Activated T-cell treated with anti-CD3 and anti-CD28 coated beads, Interleukin-2, amount 50 U/mL, for 1 hour (primary cell): ENCODE measurements at places on chromosomes 1 and 21.

- no peak for DNase-seq
Measured at GRCh38 chr21:32331444-32332305, 33.0 kb downstream of the MRAP start.

- no peak for DNase-seq
Measured at GRCh38 chr21:39840373-39841097, 26.7 kb upstream of the PCP4 start.

DNA sequence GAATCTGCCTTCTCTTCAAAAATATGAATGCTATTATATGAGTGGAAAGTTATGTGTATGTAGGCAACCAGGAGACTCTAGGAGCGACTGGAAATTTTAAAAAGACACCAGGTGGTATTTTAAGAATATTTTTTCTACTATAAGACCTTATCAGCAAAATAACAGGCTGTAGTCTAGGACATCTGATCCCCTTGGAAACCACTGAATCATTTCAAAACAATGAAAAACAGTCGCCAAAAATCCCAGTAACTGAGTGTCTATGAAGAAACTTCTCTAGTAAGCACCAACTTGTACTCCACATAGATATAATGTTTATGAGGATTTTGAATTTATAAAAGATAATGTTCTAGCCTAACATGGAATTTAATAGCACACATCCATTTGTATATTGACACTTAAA is 358.5 kb downstream of the GPATCH2 start:
- no peak for DNase-seq

GRCh38 chr1:54777011-54777410 is 12.7 kb upstream of the PARS2 start:
- DNase-seq = no peak

DNA sequence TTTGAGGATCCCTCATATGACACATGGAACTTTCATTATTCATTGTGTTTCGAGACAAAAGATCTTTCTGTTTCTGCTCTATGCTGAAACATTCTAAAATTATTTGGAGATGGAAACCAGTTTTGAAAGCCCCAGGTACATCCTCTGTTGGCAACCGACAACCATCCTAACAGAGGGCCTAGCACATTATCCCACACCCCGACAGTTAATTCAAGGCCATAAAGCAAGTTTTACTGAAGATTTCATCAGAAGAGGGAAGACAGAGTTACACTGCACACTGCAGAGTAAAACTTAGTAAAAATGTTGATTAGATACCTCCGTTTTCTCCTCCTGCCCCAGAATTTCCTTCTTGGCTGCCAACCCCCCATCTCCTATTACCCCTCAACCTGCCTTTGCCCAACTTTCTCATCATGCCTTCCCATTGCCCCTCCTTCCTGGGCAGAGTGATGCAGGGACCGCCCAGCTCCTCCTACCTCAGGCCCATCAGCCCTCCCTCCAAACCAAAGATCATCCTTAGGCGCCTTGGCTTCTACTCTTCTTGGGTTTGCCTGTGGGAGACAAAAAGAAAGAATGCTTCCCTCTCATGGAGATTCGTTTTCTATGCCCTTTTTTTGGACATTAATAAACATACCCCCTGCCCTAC is 52.9 kb upstream of the CITED4 start:
- DNase-seq = no peak

DNA sequence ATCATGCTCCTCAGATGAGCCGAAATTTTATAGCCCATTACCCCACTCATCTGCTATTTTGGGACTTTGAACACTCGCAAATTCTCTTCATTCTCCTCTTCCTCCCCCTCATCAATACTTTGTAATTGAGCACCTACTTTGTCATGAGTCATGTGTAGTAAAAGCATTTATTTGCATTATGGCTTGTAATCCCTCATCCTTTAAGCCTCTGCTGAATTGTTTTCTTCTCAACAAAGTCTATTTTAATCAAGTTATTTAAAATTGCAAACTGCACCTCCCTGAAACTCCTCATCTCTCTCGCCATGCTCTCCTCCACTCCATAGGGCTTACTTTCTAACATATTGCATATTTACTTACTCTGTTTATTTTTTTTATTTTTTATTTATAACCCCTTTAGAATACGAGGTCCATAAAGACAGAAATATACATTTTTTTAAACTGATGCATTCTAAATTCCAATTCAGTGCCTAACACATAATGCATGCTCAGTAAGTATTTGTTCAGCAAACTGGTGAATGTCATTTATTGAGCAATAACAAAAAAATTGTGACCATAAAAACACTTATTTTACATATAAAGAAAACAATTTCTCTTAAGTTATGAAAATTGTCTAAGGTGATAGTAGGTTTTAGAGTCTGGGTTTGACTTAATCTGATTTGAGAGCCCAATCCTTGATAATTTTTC is 161.7 kb downstream of the FASLG start:
- no peak for DNase-seq

DNA sequence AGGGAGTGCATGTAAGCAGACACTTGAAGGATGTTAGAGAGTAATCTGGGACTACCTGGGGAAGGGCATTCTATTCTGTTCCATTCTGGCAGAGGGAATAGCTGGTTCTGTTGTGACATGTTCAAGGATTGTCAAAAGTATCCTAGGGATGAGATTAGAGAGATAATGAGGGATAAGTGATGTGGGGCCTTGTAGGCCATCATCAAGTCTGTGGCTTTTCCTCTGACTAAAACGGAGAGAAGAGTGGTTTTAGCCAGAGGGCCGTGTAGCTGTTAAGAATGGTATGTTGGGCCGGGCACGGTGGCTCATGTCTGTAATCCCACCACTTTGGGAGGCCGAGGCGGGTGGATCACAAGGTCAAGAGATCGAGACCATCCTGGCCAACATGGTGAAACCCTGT is 23.6 kb downstream of the TGFB2 start:
- DNase-seq = no peak
